Motor neuron (in vitro differentiated cells): ENCODE measurements at places on chromosomes 1 and 21. TPM values are rescaled to one million over a fixed set of nuclear protein-coding genes. Genes with fewer than 3 reads are reported as not detected.

DNA sequence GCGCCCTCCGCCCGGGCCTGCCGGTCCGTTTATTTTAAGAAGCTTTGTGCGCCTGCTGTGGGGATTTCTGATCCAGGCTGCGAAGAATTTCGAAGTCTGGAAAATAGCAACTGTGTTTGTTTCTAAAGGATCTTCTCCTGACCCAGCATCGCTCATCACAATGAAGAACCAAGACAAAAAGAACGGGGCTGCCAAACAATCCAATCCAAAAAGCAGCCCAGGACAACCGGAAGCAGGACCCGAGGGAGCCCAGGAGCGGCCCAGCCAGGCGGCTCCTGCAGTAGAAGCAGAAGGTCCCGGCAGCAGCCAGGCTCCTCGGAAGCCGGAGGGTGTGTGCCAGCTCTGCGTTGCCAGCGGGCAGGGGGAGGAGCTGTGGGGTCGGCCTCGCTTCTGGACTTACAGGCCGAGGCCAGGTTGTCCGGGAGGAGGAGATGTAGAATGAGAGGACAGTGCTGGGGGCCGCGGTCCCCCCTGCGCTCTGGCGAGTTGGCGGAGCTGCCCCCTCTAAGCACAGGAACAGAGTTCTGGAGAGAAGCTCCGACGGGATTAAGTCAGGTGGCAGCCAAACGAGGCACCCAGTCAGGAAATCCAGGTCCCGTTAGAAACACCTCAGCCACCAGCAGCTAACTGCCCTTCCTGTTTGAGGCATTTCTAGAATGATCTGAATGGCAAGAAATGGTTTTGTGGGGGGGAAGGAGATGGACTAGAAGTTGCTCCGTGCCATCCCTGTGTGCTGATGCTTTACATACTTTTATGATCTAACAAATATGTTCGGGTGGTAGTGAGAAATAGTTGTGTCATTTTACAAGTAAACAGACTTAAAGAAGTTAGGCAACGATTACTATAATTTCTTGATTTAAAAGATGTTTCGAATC, 948 bp downstream of the TXLNA start:
- peak; percentile 47 for ATAC-seq

RUNX3 gene
- 0.66 and 0.97 TPM in 2 replicates for total RNA-seq

CELA2A gene
- not detected in 2 replicates for total RNA-seq

- peak; percentile 63 for ATAC-seq
Measured at GRCh38 chr1:183032122-183032921, 9.1 kb downstream of the LAMC1 start.

GRCh38 chr1:160284220-160284781, 632 bp downstream of the PEX19 start:
- peak; percentile 57 for ATAC-seq

DNA sequence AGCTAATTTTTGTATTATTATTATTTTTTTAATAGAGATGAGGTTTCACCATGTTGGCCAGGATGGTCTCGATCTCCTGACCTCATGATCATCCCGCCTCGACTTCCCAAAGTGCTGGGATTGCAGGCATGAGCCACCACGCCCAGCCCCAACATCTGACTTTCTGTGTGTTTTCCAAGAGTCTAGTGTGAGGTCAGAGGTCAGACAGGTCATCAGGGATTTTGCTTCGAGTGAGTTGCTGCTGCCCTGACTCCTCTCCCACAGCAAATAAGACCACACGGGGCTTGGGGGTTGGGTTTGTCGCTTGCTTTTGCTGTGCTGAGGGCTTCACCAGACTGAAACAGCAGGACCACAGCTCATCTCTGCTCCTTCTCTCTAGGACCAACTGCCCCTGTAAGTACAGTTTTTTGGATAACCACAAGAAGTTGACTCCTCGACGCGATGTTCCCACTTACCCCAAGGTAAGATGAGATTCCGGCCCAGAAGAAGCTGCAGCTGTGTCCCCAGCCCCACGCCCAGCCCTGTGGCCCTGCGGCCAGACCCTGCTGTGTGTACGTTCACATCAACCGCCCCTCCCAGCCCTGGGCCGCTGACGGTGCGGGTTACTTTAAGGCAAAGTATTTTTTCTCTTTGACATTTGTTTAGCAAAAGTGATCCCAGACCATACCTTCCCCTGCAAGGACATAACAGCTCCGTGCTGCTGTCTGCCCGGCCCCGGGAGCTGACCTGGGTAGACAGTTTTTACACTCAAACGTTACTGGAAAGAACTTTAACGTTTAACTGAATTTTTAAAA, 97.5 kb downstream of the PDE9A start:
- ATAC-seq: no peak

GRCh38 chr21:45053561-45054226, 20.7 kb upstream of the ADARB1 start:
- no peak for ATAC-seq

GRCh38 chr1:205348554-205349487, 7.9 kb downstream of the KLHDC8A start:
- no peak for ATAC-seq

- ATAC-seq: no peak
Measured at GRCh38 chr1:192973202-192973601, 86.0 kb downstream of the UCHL5 start.

- peak; percentile 86 for ATAC-seq
Measured at GRCh38 chr1:32939655-32940371, 24.8 kb downstream of the RNF19B start.

DNA sequence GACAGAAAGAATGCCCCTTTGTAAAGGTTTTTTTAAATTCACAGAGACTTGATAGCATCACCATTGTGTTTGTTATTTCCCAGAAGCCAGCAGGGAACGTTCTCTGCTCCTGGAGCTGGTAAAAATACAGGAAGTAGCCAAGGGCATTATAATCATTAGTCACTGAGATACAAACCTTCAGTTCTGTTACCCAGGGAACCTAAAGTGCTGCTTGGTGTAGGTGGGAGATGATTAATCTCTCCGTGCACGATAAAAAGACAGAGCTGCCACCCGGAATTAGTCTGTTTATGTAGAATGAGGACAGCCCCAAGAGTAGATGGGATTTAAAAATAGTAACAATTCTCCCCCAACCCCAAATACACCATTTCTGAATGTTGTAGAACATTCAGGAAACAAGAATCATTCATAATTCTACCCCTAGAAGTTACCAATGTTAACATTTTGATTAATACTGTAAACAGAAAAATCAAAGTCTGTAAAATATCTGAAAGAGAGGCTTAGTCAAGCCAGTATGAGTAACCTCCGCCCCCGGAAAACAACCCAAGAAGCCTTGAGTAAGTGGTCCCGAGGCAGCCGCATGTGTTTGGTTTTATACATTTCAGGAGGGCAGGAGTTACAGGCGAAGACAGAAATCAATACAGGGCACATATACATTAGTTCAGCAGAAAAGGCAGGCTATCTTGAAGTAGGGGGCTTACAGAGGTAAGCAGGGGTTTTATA, 45.3 kb upstream of the CTBS start:
- peak; percentile 74 for ATAC-seq

OVAAL gene
- 0.05 and 0.13 TPM in 2 replicates for total RNA-seq

DNA sequence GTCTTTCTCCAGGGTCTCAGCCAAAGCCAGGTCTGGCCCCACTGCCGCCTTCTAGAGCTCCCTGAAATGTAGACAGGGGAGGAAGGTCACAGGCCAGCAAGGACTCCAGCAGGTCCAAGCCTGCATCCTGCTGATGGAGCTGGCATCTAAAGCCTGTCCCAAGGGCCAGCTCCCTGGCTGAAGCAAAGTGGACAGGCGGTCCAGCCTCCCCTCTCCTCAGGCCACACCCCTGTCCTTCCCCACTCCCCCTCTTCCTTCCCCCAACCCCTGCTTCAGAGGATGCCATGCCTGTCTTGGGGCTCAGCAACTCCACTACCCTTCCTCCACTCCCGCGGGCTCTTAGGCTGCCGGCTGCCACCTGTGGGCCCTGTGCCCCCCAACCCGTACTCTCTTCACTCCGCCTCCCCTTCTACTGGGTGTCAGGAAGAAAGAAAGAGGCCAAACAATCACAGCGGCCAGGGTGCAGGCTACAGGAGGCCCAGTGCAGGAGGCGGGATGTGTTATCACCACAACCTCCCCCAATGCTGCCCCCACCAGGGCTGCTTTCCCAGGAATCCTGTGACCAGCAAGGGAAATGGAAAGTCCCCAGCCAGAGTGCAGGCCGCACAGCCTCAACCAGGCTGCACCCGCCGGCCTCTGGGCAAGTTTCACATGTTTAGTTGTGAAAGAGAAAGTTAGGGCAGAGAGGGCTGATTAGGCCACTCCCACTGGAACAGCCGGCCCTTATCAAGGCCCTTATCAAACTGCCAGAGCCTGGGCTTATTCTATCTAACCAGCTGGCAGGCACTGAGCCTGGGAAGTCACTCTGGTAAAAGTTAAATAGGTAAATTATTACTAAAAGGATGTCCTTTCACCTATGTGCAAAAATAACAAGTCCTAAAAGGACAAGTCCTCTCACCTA, 34.1 kb downstream of the ACOT7 start:
- ATAC-seq: peak; percentile 72

DNA sequence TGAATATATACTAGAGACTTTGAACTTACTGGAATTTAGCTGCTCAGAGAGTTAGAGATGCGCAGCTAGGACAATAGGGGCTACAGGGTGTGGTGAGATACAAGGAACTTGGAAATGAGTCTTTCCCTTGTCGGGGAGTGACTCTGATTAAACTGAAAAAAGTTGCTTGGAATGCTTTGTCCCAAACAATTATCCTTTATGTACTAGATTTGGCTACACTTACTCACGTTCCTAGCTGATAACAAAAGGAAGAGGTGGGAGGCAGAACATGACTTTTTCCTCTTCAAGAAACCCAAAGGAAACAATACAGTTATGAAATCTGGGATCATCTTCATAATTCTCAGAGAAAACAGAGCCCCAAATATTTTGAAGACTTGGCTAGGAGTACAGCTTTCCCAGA, 6.9 kb upstream of the CGN start:
- ATAC-seq: no peak

DNA sequence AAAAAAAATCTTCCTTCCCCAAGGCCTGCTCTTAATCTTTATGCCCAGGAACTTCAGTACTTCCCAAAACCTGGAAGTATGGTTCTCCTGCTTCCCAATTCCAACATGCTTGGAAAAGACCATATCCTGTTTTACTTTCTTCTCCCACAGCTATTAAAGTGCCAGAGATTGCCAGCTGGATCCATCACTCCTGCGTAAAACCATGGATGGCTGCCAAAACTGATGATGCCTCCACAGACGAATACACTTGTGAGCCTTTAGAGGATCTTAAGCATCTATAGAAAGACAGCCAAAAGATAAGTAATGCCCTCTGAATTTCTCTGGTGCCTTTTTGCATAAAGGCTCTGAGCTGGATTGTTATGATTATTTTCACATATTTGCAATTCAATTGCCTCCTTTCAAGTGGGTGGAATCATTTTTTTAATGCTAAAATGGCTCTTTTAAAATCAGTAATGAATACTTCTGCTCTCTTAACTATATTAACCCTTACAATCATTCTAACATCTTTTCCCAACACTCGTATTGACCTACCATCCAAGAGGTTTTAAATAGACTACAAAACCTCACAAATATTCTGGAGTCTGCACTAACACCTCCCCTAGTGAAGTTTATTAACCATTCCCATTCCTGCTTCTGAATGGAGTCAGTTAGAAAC, 1807.8 kb downstream of the BRINP3 start:
- no peak for ATAC-seq

DNA sequence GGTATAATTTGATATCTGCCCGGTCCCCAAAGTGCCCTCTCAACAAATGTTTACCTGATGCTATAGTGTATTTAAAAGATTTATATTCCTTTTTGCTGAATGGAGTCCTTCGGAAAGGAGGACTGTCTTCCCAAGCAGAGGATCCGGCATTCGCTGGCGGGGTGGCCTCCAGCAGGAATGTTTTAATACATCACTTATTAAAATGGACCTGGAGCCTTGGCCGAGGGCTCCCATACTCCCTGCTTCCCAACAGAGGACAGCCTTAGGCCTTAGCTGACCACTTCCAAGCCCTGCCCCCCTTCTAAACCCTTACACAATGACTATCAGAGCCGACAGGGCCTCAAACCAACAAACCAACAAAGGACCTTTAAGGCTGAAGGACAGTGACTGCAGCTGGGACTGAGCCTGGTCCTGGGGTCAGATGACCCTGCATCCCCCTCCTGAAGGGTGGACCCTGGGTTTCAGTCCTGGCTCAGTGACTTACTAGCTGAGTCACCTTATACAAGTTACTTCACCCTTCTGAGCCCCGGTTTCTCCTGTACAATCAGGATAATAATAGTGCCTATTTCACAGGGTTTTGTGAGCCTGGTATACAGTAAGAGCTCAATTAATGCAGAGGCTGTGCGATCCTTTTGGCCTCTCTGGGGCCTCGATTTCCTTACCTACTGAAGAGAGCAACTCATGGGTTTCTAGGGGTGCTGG, 5.6 kb downstream of the CAMK2N1 start:
- ATAC-seq: no peak

- ATAC-seq: peak; percentile 55
Measured at GRCh38 chr1:39173119-39173994, 31.1 kb upstream of the MACF1 start.

HSPB7 gene
- 1.2 and 1.6 TPM in 2 replicates for total RNA-seq

DNA sequence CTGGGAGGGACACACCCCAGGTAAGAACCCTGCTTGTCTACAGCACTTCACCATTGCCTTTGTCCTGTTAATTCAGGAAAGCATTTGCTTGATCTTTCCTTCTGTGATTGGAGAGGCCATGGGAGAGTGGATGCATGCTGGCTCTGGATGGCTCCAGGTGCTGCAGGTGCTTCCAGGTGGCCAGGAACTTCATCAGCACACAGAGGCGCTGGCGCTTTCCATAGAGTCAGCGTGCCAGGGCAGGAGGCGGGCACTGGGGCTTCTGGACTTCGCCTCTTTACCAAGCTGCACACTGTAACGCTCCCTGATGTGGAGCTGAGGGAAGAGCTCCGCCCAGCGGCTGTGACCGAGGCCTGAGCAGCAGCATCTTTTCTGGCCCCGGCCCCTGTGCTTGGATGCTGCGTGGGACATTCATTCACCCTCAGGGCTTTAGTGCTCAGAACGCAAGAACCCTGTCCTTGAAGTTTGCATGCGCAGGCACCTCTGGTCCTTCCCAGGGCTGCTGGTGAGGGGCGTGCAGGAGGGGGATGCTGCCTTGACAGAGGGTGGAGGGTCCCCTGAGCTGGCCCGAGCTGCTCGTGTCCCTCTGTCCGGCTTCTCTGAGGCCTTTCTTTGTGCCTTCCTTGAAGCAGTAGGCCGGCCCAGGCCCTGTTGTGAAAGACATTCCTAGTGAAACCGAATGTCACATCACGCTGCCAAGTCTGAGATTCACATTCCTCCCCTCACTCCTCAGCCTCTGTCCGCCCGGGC, 1.6 kb upstream of the MX2 start:
- no peak for ATAC-seq

GRCh38 chr1:104092698-104093097, 343.0 kb downstream of the AMY1C start:
- ATAC-seq: no peak

GRCh38 chr1:3566951-3567804, 44.1 kb downstream of the MEGF6 start:
- ATAC-seq: no peak
